ENCODE measurements at places on chromosomes 6 and 20.
A peak's percentile ranks its signal among the peaks of the same experiment; 100 is the strongest.

DNA sequence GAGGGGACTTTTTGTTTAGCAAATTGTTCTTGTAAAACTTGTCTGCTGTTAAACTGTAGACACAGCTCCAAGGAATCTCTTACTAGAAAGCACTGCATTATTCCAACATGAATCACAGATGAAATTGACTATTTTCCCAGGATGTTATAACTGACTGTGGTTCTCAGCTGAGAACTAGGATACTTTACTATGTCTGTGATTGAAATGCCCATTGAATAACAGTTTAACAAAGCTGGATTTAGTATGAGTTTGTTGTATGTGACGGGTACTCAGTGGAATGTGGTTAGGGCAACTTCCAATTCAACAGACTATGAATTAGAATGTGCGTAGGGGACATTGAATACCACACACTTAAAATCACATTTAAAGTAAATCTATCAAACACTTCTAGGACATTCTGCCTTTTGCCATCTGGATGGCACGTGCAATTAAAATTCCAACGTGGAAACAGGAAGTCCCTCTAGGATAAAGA, 193.4 kb upstream of the PREP start:
- no peak for DNase-seq

GRCh38 chr6:12962987-12963386, 246.4 kb downstream of the PHACTR1 start:
- DNase-seq: no peak

DNA sequence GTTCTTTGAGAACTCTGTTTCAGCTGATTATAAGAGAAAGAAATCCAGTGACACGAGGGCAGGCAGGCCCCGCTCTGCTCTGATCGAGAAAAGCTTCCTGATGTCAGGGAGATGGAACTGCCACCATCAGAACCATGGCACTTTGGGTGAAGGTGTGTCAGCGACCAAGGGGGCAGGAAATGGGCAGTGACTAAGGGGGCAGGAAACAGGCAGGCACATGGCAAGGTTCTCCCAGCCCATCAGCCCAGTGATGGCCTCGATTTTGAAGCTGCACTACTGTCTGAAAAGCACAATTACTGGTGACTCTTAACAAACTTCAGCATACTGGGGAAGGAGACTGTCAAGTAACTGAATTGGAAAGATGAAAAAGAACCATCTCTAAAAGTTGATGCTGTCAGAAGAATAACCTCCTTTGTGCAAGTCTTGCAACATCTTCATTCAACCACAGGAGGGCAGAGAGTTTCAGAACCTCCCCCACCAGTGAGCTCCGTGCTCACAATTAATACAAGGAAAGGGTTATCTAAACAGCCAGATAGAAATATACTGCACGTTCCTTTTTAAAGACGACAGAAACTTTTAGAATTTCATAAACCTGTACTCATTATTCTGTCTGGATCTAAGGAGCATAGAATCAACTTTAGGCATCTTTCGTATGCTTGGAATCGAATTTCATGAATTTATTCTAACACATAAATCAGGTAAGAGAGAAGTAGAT, 39.1 kb downstream of the TMX4 start:
- DNase-seq: no peak

- DNase-seq: no peak
These were observed 140.8 kb downstream of the SLC16A10 start for GRCh38 chr6:111228094-111228493.

DNA sequence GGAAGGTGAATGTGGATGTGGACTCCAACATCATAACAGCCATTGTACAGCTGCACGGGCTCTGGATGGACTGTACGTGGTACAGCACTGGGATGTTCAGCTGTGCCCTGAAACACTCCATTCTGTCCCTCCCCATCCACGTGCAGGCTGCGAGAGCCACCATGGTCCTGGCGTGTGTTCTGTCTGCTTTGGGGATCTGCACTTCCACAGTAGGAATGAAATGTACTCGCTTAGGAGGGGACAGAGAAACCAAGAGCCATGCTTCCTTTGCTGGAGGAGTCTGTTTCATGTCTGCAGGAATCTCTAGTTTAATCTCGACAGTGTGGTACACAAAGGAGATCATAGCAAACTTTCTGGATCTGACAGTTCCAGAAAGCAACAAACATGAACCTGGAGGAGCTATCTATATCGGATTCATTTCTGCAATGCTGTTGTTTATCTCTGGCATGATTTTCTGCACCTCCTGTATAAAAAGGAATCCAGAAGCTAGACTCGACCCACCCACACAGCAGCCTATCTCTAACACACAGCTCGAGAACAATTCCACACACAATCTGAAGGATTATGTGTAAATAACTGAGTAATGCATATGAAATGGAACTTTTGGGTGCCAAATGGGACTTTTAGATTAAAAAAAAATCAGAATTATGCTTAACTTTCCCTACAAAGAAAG, 12.1 kb downstream of the CLDN20 start:
- no peak for DNase-seq

DNA sequence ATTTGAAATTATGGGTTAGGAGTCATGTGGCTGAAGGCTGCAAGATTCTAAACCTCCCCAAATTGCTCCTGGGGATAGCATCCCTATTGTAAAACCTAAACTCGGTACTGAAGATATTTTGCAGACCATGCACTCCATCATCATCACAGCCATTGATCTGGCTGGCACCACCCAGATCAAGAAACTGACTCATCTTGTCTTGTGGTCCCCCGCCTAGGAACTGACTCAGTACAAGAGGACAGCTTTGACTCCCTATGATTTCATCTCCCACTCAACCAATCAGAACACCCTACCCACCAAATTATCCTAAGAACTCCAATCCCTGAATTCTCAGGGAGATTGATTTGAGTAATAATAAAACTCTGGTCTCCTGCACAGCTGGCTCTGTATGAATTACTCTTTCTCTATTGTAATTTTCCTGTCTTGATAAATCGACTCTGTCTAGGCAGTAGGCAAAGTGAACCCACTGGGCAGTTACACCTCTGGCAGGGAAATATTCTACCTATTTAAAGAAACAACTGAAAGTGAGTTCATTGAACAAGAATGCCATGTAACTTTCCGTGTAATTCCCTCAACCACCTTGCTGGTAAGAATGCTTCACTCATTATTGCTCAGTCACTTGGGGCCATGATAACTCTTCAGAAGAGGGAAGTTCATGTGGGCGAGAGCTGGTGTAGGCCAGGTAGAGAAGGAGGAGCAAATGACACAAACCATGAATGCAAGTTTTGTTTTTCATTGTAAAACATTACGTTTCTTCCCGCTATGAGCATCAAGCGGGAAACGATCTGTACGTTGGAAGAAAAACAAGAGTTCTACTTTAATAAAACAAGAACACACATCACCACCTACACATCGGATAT, 602.9 kb upstream of the ARID1B start:
- no peak for DNase-seq

DNA sequence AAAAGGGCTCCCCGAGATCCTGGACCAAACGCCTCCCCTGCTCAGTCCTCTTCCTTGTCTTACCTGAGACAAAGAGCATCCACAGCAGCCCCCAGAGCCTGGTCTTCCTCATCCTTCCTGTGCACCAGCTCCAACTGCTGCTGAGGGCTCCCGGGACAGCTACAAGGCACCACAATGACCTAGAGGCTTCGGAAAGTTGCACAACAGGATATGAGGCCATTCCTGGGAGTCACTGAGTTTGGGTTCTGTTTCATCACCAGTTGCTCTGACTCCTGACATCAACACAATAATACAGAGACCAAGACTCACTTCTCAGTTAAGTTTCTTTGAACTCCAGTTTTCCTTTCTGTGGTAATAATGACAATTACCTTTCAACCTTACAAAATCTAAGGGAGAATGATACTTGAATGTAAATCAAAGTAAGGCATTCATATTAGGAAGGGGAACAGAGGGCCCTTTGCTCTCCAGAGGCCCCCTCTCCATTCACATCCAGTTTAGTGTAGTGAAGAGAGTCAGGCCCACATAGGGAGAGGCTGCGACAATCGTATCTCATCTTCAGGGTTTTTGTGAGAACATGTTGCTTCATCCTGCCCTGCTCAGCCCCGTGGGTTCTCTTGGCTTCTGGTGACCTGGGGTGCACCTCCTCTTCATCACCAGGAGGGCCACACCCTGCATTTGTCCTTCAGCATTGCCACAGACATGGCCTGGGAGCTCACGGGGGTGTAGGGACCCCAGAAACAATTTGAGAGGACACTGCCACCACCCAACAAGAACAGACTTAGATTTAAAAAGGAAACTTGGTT, at the start of gene TREM1:
Gene TREM1, minus strand, starts transcription at position 139 of the 803 bp plus-strand sequence. Its CDS starts 27 bp downstream, at position 112.
- DNase-seq: peak; percentile 89

DNA sequence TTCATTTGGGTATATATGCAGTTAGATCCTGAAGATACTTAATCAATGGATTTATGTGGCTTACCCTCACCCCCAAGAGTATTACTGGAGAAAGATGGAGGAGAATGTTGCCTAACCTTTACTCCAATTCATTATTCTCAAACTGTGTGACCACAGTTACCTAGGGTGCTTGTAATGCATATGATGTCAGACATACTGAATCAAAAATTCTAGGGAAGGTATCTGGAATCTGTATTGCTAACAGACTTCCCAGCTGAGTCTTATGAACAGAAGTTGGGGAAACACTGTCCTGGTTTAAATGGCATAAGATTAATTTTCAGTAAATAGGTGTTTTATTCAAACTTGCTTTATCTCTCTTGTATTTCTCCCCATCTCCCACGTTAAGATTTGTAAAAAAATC, 83.9 kb downstream of the PKIB start:
- no peak for DNase-seq

- DNase-seq: no peak
These were observed 184.2 kb upstream of the FOXA2 start for GRCh38 chr20:22768266-22769178.

Measured in cardiac septum (tissue), 1 donor.